ENCODE measurements at places on chromosomes 3 and 15. TPM values are rescaled to one million over a fixed set of nuclear protein-coding genes. Genes with fewer than 3 reads are reported as not detected.

- peaks cover 18% of the 10 kb centered on the region for H3K27me3 ChIP-seq
- DNase-seq: peak; percentile 48
- H3K4me1 ChIP-seq: no peaks in the 10 kb centered on the region
- no peak overlapping the region for H3K27ac ChIP-seq
Measured at GRCh38 chr3:194176274-194176991, 40.5 kb downstream of the HES1 start.

- H3K27me3 ChIP-seq: no peaks in the 10 kb centered on the region
- H3K4me1 ChIP-seq: no peaks in the 10 kb centered on the region
- peaks cover 6% of the 10 kb centered on the region for H3K36me3 ChIP-seq
- H3K4me3 ChIP-seq: no peak overlapping the region
- no peak for DNase-seq
Measured at GRCh38 chr3:43062564-43063040, 43.3 kb downstream of the POMGNT2 start.

The ANKUB1 gene
- total RNA-seq: 3.3 TPM

The CYB561D2 gene
- 15.3 TPM for total RNA-seq

- H3K27me3 ChIP-seq: no peaks in the 10 kb centered on the region
- no peak overlapping the region for H3K4me3 ChIP-seq
Measured at GRCh38 chr15:39885099-39885777, 34.8 kb downstream of the GPR176 start.

DNA sequence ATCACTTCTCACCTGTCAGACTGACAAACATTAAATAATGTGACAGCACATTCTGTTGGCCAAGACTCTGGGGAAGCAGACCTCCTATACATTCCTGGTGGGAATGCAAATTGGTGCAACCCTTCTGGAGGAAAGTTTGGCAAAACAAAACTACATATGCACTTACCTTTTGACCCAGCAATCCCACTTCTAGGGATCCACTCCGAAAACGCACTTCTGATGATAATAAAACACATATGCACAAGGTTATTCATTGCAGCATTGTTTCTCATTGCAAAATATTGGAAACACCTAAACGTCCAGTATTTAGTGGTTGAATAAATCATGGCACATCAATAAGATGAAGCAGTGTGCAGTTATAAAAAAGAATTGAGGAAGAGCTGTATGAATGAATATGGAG, 145.5 kb upstream of the ABHD17C start:
- H3K36me3 ChIP-seq: no peaks in the 10 kb centered on the region
- peak overlapping the region; percentile 17 for H3K27ac ChIP-seq
- no peaks in the 10 kb centered on the region for H3K4me1 ChIP-seq

- H3K4me3 ChIP-seq: no peak overlapping the region
- no peaks in the 10 kb centered on the region for H3K27me3 ChIP-seq
- no peaks in the 10 kb centered on the region for H3K4me1 ChIP-seq
- H3K36me3 ChIP-seq: peaks cover 5% of the 10 kb centered on the region
Measured at GRCh38 chr3:152459118-152459515, 190.4 kb downstream of the MBNL1 start.

The ITIH1 gene
- 0.44 TPM for total RNA-seq

DNA sequence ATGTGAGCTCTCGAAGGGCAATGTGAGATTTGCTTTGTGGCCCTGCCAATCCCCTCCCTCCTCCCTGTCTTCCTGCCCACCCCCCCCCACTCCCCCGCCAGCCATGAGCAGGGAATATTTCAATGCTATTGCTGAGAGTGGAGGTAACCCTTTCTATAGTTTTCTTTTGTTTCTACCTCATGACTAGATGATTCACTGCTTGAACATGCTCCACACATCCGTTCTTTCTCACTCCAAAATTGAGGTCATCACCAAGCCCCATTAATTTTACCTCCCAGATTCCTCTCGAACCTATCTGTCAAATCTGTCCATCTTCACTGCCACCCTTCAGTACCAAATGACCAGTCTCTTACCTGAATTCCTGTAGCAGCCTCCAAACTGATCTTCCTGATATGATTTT, 12.2 kb downstream of the ZNF774 start:
- H3K27ac ChIP-seq: no peak overlapping the region
- no peak overlapping the region for H3K4me3 ChIP-seq
- no peaks in the 10 kb centered on the region for H3K4me1 ChIP-seq
- no peak for DNase-seq
